ENCODE measurements at places on chromosomes 13 and 19. TPM values are rescaled to one million over a fixed set of nuclear protein-coding genes. Genes with fewer than 3 reads are reported as not detected.

Gene PCDH17
- not detected for total RNA-seq

Gene BICRA
- total RNA-seq = 15.0 TPM

Gene CD209
- total RNA-seq = not detected

GRCh38 chr19:50909240-50910070 lies 1.7 kb downstream of the KLK4 start:
- H3K4me3 ChIP-seq = no peak overlapping the region
- peaks cover 1% of the 10 kb centered on the region for H3K4me1 ChIP-seq
- H3K27me3 ChIP-seq = peaks cover 41% of the 10 kb centered on the region
- DNase-seq = peak; percentile 43
- no peak overlapping the region for H3K27ac ChIP-seq

GRCh38 chr19:55578761-55579747 lies 1.6 kb downstream of the ZNF579 start:
- H3K27me3 ChIP-seq = no peaks in the 10 kb centered on the region
- peaks cover 20% of the 10 kb centered on the region for H3K4me1 ChIP-seq
- no peak for DNase-seq
- H3K36me3 ChIP-seq = peaks cover 14% of the 10 kb centered on the region

- H3K27ac ChIP-seq = no peak overlapping the region
- no peak for DNase-seq
- no peaks in the 10 kb centered on the region for H3K36me3 ChIP-seq
- no peak overlapping the region for H3K4me3 ChIP-seq
- no peaks in the 10 kb centered on the region for H3K4me1 ChIP-seq
These were observed 1263.1 kb downstream of the PCDH9 start for GRCh38 chr13:65966991-65967451.

DNA sequence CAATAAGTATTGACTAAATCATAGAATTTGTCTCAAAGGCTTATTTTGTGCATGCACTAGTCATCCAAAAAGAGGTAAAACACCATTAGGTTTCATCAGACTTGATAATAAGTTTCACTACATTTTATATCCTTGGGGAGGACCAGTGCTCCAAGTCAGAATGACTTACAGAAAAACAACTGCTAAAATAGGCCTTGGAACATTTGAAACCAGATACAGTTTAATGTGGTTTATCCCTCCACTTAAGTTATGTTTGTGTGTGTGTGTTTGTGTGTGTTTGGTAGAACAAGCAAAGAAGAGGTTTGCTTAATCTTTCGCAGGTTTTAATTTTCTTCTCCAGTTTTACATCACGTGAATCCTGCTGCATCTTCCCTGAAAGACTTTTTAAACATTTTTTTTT lies 570.9 kb downstream of the PCDH9 start:
- DNase-seq = no peak
- no peaks in the 10 kb centered on the region for H3K27me3 ChIP-seq
- no peak overlapping the region for H3K27ac ChIP-seq
- no peaks in the 10 kb centered on the region for H3K36me3 ChIP-seq
- H3K4me3 ChIP-seq = no peak overlapping the region
- no peaks in the 10 kb centered on the region for H3K4me1 ChIP-seq
